Activated T-cell treated with anti-CD3 and anti-CD28 coated beads, Interleukin-2, amount 50 U/mL, for 48 hours (primary cell): ENCODE measurements at places on chromosomes 3 and 15.
A peak's percentile ranks its signal among the peaks of the same experiment; 100 is the strongest.

GRCh38 chr3:151210676-151211381 lies 7.8 kb upstream of the GPR171 start:
- no peak for DNase-seq

- no peak for DNase-seq
Measured at GRCh38 chr3:35966629-35967464, 327.5 kb downstream of the ARPP21 start.

DNA sequence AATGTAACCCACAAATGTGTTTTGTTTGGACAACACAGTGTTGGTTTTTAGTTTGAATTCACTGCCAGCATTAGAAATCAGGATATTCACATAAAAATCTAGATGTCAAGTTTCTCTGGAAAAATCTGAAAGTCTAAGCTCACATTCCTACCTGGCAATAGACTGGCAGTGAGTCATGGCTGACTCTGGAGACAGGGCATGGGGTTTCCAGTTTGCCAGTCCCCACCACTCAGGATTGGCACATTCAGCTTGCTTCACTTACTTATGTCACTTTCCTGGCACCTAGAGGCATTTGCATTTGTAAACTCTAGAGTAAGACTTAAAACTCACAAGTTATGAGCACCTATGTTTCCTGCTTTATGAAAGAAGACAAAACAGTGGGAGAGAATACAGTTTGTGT lies 19.1 kb upstream of the SEC61A1 start:
- DNase-seq = no peak

GRCh38 chr3:142962520-142963233 lies 797 bp downstream of the PAQR9 start:
- no peak for DNase-seq

DNA sequence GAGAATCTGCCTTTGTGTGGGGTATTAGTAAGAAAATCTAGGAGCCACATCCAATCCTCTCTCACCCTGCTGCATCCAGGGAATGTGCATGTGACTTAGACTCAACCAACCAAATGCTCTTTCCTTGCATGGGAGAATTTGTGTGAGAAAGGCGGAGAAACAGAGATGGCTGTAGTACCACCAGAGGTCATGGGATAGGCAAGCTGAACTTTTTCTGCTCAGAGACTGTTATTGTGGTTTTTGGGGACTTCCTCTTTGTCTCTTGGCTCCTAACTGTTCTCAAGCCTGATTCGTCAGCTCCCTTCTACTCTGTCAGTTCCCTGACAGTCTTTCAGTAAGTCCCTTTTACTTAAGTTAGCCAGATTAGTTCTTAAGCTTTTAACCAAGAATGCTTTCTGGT lies 2.6 kb upstream of the ZSCAN2 start:
- no peak for DNase-seq

DNA sequence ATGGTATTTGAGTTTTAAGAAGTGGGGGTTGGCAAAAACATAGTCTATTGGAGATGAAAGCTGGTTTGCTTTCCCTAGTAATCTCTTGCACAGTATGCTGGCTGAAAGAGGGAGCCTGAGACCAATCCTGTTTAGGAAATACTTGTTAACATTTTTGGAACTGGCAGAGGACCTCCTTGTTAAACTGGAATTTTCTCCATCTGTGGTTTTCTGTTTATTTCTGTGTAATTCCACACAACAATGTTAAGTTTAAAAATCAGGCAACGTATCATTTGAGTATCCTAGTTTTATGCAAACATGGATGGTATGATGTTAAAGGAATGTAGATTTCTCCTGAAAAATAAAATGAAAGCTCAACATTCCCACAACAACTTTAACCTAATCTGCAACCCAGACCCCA lies 536.0 kb upstream of the TBL1XR1 start:
- DNase-seq = no peak

DNA sequence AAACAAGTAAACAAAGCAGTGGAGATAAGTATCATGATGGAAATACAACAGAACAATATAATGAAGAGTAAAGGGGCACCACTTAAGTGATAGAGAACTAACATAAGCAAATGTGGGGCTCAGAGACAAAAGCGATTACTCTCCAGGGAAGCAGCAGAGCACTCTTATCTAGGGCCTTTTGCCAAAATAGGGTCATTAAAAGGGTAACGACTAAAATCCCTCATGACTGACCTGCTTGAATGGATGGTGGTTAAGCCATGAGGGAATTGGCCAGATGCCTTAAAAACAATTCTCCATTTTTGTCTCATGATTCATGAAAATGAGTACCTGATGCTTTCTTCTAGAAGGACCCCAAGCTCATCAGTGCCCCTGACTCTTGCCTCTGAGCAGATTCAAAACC lies 3.2 kb upstream of the SLC7A14 start:
- no peak for DNase-seq

GRCh38 chr3:49180116-49180515 lies 8.7 kb downstream of the KLHDC8B start:
- DNase-seq = no peak

DNA sequence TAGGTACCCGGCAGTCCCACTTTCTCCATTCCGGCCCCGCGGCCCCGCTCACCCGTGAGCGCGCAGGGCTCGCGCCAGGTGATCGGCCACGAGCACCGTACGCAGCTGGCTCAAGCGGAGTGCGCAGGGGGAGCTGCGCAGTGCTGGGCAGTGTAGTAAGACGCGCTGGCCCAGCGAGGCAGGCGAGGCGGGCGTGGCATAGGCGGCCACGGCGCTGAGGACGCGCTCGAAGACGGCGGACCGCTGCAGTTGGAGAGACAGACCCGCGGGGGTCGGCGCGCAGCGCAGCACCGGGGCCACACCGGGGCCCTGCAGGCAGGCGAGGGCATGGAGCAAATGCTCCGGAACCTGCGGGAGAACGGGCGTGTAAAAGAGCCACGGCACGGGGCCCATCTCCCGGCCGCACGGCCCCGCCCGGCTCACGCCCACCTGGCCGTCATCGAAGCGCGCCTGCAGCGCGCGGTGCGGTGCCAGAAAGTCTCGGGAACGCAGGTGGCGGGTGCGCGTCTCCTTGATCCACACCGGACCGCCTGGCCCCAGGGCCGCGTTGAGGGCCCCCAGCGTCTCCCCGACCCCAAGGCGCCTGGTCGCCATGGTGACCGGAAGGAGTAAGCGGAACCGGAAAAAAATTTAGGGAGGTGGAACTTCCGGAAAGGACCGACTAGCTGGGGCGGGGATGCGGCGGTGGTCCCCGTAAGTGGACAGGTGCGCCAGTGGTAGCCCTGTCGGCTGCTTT lies at the start of gene DALRD3:
Gene DALRD3, minus strand, starts transcription at position 610 of the 736 bp plus-strand sequence. Its CDS starts 16 bp downstream, at position 594.
- DNase-seq = peak; percentile 76

GRCh38 chr3:184186184-184186901 lies at the start of gene ABCF3:
Gene ABCF3 (plus strand): TSS chr3:184186199. CDS start chr3:184186208, 9 bp downstream.
- DNase-seq = no peak

DNA sequence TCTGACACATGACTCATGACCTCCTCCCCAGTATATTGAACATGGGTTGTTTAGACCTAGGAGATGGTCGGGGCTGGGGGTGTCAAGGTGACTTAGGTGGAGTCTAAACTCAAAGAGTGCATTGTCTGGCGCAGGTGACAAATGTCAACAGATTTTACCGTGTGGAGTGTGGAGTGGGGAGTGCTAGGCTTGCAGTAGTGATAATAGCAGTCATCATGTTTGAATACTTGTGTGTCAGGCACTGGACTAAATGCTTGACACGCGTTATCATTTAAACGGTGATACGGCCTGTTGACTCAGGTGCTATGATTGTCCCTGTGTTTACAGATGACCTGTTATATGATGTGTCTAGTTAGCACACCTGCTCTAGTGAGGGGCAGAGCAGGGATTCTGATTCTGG lies 30.8 kb downstream of the MUC20 start:
- no peak for DNase-seq

DNA sequence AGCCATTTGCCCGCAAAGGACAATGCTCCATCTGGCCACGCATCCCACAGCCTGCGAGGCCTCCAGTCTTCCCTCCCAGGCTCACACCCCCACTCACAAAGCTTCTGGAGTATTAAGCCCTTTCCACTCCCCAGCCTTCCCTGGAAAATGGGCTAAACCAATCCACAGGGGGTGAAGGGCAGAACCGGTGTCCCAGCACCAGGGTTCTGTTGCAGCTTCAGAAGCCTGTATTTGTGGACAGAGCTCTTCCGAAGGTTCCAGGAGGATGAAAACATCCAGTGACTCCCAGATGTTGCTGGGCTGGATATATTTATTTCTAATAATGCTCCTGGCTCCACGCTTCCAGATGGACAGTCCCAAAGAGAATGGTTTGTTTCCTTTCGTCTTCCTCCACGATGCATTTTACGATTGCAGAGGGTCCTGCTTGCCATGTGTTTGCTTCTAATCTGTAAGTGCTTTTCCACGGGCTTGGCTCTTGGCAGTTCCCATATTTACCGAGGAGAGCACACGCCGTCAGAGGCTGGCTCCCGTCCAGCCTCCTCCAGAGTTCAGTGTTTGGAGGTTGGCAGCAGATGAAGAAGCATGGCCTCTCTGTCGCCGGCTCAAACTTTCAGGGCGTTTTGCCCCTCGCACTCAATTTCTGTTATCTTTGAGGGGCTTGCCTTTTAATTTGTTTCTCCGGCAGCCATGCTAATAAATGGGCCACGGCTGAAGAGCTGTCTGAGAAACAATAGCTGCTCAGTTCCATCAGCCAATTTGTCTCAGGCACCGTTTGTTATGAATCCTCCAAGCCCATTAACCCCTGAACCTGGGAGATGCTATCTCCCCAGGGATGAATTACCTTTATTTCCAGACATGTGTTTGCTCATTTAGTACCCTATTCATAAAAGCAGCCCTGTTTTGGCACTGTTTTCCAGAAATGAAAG lies 367.9 kb upstream of the PROK2 start:
- no peak for DNase-seq
